Fibroblast of the aortic adventitia (primary cell): ENCODE measurements at places on chromosomes 1 and 21. TPM values are rescaled to one million over a fixed set of nuclear protein-coding genes. Genes with fewer than 3 reads are reported as not detected.

Gene AGL
- 17.3 and 19.1 TPM in 2 replicates for total RNA-seq

Gene C1QC
- not detected in 2 replicates for total RNA-seq

Gene HOOK1
- under 0.01 TPM in 1 of 2 replicates, not detected in the other for total RNA-seq

Gene NCF2
- 0.63 and 0.74 TPM in 2 replicates for total RNA-seq

- DNase-seq, result no peak
Observed at GRCh38 chr1:211468595-211468994, 23.4 kb downstream of the RD3 start.
